ENCODE measurements at places on chromosomes 1 and 21. TPM values are rescaled to one million over a fixed set of nuclear protein-coding genes. Genes with fewer than 3 reads are reported as not detected.

- no peak for DNase-seq
- H3K4me1 ChIP-seq, result no peaks in the 10 kb centered on the region
- H3K27ac ChIP-seq, result no peak overlapping the region
- H3K36me3 ChIP-seq, result no peaks in the 10 kb centered on the region
Measured at GRCh38 chr1:117257291-117257690, 46.6 kb upstream of the VTCN1 start.

The HCN3 gene
- 1.1 TPM for polyA plus RNA-seq

DNA sequence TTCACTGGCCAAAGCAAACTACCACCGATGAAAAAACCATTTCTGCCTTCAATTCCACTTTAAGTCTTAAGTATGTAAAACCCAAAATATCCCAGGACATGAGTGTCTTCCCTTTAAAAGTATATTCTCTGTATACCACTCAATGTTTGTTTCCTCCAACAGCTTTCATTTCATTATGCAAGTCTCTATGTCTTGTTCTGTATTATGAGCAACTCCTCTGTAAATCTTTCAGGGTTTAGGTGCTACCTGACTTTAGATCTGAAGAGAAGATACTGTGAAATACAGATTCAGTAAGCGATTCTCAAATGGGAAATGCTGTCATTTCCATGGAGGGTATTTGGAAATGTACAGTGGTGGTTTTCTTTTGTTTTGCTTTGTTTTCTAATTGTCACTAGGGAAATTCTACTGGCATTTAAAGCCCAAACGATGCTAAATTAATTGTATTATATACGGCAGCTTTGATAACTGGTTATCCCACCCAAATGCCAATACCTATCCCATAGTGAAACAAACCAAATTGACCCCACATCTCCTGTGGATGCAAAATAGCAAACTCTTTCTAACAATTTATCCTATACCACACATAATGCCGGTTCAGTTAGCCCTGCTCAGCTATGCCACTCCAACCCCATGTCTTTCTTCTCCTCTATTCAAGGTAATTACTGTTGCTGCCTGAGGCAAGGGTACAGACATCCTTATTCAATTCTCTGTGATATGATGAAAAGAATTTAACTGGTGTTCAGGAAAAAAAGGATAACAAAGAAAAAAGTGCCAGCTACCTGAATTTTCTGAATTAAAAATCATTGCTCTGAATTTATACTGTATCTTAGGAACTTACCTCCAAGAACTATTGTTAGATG is 182.8 kb downstream of the EIF4G3 start:
- no peak overlapping the region for H3K4me3 ChIP-seq
- H3K4me1 ChIP-seq, result peaks cover 5% of the 10 kb centered on the region
- no peak for DNase-seq

The DNASE2B gene
- polyA plus RNA-seq, result 0.20 TPM

The SLC44A3 gene
- 12.0 TPM for polyA plus RNA-seq

The ADAMTS5 gene
- polyA plus RNA-seq, result 2.2 TPM

The SH2D1B gene
- not detected for polyA plus RNA-seq

The CLCNKB gene
- polyA plus RNA-seq, result 0.60 TPM

DNA sequence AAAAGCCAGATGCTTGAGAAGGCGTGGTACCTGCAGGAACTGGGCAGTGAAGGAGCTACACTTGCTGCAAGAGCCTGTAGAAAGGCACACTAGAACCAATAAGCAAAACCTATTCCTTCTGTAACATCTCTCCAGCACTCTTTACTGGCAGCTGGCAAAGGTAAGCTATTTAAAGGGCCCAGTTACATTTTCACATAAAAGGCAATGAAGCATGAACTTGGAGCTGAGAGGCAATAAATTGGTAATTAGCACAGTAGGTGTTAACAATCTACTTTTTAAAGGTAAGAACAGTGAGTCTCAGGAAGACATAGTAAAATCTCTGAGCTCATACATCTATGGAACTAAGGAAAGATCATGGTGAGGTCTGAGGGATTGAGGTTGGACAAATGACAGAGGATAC is 167.1 kb upstream of the OLFM3 start:
- H3K4me1 ChIP-seq, result no peaks in the 10 kb centered on the region
- no peak overlapping the region for H3K4me3 ChIP-seq
- no peaks in the 10 kb centered on the region for H3K36me3 ChIP-seq
- H3K27me3 ChIP-seq, result no peaks in the 10 kb centered on the region
- DNase-seq, result no peak
- H3K27ac ChIP-seq, result no peak overlapping the region

- no peak overlapping the region for H3K27ac ChIP-seq
- H3K4me3 ChIP-seq, result no peak overlapping the region
- H3K27me3 ChIP-seq, result no peaks in the 10 kb centered on the region
- no peaks in the 10 kb centered on the region for H3K36me3 ChIP-seq
Measured at GRCh38 chr1:191101960-191102359, 624.3 kb upstream of the BRINP3 start.

The SCAF4 gene
- polyA plus RNA-seq, result 5.9 TPM

DNA sequence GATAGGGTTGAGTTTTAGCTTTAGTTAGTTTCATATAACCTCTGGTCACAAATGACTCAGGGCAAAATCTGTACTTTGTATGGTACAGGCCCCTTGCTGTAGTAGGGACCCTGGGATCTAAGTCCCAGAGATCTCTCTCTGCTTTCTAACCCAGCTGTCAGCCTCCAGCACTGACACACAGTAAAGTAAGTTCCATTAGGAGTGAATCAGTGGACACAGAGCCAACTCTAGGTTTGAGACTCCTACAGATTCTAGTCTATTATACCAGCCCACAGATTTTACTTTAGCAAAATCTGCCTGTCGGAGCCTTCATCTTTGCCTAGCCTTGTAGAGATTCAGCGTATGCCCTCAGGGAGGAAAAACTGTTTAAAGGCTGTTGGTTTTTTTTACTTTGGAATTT is 52.5 kb downstream of the ANGPTL1 start:
- H3K4me3 ChIP-seq, result no peak overlapping the region
- H3K4me1 ChIP-seq, result no peaks in the 10 kb centered on the region
- DNase-seq, result no peak
- H3K36me3 ChIP-seq, result no peaks in the 10 kb centered on the region
- H3K27ac ChIP-seq, result no peak overlapping the region

DNA sequence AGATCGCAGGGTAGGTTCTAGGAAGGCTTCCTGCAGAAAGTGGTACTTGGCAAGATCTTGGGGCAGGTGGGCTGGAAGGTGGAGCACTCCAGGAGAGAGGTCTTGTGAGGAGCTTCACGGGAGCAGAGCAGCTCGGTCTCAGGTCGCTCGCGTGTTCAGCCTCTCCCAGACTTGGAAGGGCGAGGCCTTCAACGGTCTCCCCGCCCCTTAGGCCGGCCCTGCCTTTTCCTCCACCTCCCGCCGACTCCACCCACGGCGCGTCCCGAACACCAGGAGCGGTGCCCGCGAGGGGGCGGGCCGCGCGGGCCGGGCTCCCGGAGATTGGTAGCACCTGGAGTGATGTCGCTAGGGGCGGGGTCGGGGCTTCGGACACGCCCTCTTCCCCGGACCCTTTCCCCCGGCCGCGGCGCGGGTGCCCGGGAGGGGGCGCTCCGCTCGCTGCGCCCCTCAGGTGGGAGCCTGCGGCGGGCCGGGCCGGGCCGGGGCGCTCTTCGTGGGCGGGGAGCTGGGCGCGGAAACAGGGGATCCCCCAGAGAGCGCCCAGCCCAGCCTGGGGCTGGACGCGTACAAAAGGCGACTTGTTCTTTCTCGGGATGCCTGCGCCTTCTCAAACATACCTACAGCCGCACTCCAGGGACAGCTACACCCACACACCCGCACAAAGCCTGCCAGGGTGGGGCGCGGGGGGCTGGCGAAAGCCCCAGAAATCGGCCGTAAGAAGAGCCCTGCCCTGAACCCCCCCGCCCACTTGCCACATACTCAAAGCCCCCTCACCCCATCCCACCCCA is 35.5 kb downstream of the AHDC1 start:
- peak overlapping the region; percentile 41 for H3K4me3 ChIP-seq
- H3K4me1 ChIP-seq, result peaks cover 99% of the 10 kb centered on the region
- H3K36me3 ChIP-seq, result no peaks in the 10 kb centered on the region

The SERINC2 gene
- polyA plus RNA-seq, result 76.3 TPM

The LCE2C gene
- not detected for polyA plus RNA-seq

DNA sequence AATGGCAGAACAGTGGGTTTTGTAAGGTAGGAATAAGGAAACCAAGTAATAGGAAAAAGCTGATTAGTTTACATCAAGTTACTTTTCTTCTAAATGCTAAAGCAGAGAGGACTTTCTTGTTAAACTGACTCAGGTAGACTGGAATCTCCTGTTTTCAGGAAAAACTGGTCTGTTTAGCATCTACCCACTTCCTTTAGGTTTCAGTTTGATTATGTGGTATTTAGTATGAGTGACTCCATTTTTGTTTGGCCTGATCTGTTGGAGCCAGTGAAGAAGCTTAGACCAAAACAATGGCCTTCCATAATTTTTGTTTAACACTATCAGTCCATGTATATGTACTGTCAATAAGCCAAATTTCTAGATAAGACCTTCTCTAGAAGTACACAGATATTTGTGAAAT is 88.4 kb downstream of the EPB41 start:
- no peak for DNase-seq
- H3K36me3 ChIP-seq, result no peaks in the 10 kb centered on the region
- H3K27ac ChIP-seq, result no peak overlapping the region
- no peaks in the 10 kb centered on the region for H3K4me1 ChIP-seq
- no peaks in the 10 kb centered on the region for H3K27me3 ChIP-seq
- no peak overlapping the region for H3K4me3 ChIP-seq

DNA sequence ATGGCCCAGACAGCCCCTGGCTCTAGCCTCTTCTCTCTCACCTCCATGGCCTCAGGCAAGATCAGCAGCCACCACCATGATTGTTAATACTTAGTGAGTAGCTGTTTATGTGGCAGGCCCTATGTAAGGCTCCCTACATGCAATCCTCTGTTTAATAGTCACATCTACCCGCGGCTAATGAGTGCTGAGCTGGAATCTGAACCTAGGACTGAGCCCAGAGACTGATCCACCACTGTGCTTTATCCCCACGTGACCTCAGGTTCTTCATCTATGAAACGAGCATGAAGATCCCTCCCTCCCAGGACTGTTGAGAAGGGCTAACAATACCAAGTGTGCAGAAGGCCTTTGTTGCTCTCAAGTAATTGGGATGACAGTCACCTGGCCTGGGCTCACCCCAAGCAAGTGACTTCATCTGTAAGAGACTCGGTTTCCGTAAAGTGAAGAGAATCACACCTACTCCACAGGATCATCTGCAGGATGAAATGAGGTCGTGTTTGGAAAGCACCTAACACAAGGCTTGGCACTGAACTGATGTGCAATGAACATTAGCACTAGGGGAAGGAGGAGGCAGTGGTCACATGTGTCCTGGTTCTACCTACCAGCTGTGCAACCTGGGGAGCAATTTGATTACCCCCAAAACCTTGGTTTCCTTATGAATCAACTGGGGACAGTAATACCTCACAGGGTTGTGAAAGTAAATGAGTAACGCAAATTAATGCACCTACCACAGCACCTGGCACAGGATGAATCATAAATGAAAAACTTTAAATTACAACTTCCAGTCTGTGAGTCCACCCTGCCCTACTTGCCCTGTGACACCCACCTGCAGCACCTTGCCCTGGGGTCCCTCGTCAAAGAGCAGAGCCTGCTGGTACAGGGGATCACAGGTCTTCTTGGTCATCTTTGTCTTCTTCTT is 37.2 kb downstream of the RIMS3 start:
- H3K4me3 ChIP-seq, result no peak overlapping the region
- no peaks in the 10 kb centered on the region for H3K36me3 ChIP-seq
- H3K27ac ChIP-seq, result no peak overlapping the region
- peaks cover 14% of the 10 kb centered on the region for H3K4me1 ChIP-seq

- H3K27me3 ChIP-seq, result no peaks in the 10 kb centered on the region
- peaks cover 18% of the 10 kb centered on the region for H3K4me1 ChIP-seq
- no peaks in the 10 kb centered on the region for H3K36me3 ChIP-seq
- no peak overlapping the region for H3K27ac ChIP-seq
- no peak overlapping the region for H3K4me3 ChIP-seq
- no peak for DNase-seq
Measured at GRCh38 chr1:22750685-22751051, 40.0 kb downstream of the EPHB2 start.

The TMCO4 gene
- polyA plus RNA-seq, result 27.4 TPM

The AVPR1B gene
- not detected for polyA plus RNA-seq

The SPRR1B gene
- not detected for polyA plus RNA-seq

- no peak overlapping the region for H3K27ac ChIP-seq
- DNase-seq, result no peak
- H3K4me3 ChIP-seq, result no peak overlapping the region
- no peaks in the 10 kb centered on the region for H3K4me1 ChIP-seq
- no peaks in the 10 kb centered on the region for H3K36me3 ChIP-seq
- no peaks in the 10 kb centered on the region for H3K27me3 ChIP-seq
Measured at GRCh38 chr1:36621531-36621930, 138.8 kb upstream of the CSF3R start.

The RNU1-2 gene
- polyA plus RNA-seq, result not detected

- no peak overlapping the region for H3K4me3 ChIP-seq
- H3K27me3 ChIP-seq, result no peaks in the 10 kb centered on the region
- peak; percentile 59 for DNase-seq
- H3K36me3 ChIP-seq, result no peaks in the 10 kb centered on the region
- H3K4me1 ChIP-seq, result no peaks in the 10 kb centered on the region
Measured at GRCh38 chr1:116268211-116268610, 104.8 kb upstream of the ATP1A1 start.

The MAB21L3 gene
- polyA plus RNA-seq, result not detected

DNA sequence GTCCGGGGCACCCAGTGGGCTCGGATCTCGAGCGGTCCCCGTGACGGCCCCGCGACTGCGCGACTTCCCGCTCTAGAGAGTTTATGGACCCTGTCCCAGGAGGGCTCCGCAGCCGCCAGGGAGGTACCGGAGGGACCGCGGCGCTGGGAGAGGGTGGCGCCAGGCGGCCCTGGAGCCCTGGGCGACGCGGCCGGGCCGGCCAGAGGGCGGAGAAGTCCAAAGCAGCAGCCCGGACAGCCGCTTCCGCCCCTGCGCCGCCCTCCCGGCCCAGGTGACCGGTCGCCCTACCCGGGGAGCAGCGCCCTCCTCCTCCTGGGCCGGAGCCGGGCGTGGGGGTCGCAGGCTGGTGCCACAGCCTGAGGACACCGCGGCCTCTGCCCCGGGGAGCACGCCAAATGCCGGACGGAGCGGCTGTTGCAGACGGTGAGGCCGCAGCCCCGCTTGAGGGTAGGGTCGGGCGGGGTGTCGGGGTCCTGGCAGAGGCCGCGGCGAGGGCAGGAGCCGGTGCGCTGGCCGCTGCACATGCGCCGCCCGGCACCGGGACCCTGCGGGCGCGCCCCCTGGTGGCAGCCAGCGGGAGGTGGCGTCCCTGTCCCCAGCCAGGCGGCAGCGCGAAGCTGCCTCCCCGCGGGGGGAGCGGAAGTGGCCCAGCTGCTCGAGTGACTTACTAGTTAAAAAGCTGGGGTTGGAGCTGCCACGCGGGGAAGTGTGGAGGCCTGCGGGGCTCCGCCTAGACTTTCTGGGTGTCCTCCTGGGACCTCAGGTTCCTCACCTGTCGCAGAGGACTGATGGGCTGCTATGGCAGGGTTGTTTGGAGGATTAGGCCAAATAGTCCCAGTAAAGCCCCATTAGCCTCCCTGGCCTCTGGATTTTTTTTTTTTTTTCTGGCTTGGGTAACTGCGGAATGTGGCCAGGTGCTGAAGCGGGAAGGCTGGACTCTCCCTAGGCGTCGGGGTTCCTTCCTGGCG is 20.9 kb upstream of the ZNF678 start:
- no peaks in the 10 kb centered on the region for H3K4me1 ChIP-seq
- peak; percentile 96 for DNase-seq
- H3K36me3 ChIP-seq, result no peaks in the 10 kb centered on the region
- H3K27me3 ChIP-seq, result no peaks in the 10 kb centered on the region

Measured in stomach (tissue), 19 donors.